ENCODE measurements at places on chromosomes 16 and 17.

DNA sequence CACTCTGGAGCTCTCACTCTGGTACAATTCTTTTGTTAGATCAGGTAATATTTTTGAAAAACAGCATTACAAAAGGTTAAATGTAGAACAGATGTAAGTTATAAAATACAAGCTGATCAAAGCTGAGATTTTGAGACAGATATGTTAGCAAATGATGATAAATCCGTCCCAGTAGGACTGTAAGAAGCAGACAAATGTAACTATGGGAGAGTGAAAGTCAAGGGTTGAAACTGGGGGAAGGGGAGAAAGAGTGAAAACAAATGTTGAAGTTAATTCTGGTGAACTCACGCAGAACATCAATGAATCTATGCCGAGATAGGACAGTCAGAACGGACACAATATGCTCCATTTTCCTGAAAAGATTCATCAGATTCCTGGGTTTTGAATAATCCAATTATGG, 298.9 kb upstream of the IRX5 start:
- no peak for DNase-seq
- H3K36me3 ChIP-seq = no peaks in the 10 kb centered on the region
- H3K27me3 ChIP-seq = no peaks in the 10 kb centered on the region
- no peak overlapping the region for H3K27ac ChIP-seq
- no peak overlapping the region for H3K4me3 ChIP-seq

DNA sequence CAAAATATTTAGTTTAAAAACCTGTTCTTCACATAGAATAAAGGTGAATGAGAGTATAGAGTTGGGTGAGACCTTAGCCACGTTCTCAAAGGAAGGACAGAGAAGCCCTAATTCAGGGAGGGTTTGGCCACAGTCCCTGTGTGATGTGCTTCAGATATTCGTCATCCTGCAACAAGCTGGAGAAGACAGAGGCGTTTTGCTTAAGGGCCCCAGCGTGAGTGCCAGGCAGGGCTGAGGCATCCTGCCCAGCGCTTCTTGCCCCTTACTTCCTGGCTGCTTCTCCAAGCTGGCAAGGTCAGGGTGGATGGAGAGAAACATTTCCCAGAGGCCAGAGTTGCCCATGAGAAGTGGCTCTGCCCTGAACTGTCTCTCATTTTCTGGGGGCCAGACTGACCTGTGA, 46.9 kb downstream of the AXIN2 start:
- no peak overlapping the region for H3K4me3 ChIP-seq
- peaks cover 19% of the 10 kb centered on the region for H3K4me1 ChIP-seq
- peak overlapping the region; percentile 81 for H3K27ac ChIP-seq
- no peaks in the 10 kb centered on the region for H3K27me3 ChIP-seq
- no peak for DNase-seq
- H3K36me3 ChIP-seq = no peaks in the 10 kb centered on the region

DNA sequence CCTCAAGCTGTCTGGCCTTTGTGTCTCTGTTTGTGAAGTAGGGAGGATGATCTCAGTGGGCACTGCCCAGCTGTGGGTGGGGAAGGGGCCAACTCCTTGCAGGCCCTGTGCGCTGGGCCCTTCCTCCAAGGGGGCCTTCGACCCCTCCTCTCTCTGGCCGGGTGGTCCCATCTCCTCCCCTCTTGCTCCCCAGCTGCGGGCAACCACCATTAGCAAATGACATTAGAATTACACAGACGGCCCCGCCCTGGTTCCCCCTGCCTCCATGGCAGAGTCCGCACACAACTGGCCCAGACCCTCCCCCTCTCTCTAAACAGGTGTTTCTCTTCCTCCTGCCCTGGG, 2.5 kb upstream of the SLC6A4 start:
- peaks cover 42% of the 10 kb centered on the region for H3K27me3 ChIP-seq
- peak overlapping the region; percentile 47 for H3K4me3 ChIP-seq
- peaks cover 36% of the 10 kb centered on the region for H3K4me1 ChIP-seq

DNA sequence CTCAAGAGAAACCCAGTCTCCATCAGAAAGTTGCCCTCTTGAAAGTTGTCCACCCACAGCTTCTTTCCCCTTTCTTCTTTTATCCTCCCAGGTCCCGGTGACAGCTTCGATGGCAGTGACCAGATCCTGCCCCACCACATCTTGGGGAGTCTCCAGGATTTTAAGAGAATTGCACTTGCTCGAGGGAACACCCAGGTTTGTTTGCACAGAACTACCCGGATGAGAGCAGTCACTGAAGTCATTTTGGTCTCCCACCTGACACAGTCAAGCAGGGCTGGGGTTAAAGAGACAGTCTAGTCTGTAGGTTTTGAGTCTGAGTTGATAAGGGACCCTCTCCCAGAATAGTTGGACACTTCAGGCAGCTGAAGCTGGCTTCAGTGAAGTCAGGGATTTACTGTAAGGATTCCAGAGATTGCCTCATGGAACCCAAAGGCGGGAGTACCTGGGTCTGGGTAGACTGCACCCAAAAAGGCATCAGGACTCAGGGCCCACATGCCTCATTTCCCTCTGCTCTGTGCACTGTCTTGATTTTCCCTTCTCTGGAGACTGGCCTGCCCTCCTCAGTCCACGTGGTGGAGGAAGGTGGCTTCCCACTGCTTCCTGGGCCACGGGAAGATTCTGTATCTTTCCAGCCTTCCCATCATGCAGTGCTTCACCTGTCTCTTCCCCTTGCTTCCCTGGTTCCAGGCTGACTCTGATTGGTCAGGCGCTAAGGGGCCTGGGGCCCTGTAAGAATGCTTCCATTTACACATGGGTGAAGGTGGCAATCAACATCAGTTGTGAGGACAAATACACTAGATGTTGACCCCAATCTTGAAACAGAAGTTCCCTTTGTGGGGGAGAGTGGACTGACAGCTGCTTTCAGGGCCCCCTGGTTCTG, 9.5 kb downstream of the MYCBPAP start:
- no peak for DNase-seq
- no peaks in the 10 kb centered on the region for H3K27me3 ChIP-seq
- H3K27ac ChIP-seq = no peak overlapping the region
- H3K4me3 ChIP-seq = no peak overlapping the region

GRCh38 chr17:73255671-73256181, 6.0 kb downstream of the CPSF4L start:
- no peak overlapping the region for H3K27ac ChIP-seq
- H3K27me3 ChIP-seq = no peaks in the 10 kb centered on the region
- peak; percentile 66 for DNase-seq

DNA sequence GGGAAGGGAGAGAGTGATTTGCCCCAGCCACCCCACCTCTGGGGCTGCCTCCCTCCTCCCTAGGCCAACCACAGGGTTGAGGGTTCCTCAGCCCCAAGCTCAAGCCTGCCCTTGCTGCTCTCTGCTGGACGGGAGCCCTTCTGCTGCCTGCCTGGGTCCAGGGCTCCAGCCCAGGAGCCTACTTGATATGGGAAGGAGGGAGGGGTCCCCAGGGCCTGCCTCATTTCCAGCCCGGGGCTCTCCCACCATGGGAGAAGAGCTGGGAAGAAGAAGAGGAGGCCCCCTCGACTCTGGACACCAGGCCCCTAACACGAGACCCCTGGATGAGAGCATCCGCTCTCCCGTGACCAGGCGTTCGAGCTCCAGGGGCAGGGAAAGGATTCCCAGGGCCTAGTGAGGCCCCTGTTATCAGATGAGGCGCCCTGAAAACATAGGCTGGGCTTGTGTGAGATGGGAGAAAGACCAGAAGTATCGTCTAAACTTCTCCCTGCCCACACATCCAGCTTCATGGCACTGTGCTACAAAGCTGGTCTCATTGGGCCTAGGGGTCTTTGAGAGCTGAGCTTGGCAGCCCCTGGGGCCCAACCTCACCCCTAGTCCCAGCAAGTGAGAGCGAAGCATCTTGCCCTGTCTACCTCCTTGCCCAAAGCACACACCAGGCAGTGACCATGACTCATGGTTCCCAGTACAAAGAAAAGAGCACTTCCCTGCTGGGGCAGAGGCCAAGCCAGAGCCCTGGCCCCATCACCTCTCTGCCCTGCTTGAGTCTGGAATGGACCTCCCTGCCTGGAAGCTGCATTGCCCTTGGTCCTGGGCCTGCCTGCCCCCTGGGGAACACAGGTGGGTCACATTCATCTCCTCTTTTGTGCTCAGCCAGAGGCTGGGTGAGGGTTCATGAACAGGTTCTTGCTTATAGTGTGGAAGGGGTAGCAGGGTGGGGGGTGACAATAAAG, 987 bp downstream of the SLC16A5 start:
- H3K4me1 ChIP-seq = peaks cover 75% of the 10 kb centered on the region
- peak overlapping the region; percentile 96 for H3K27ac ChIP-seq
- peak overlapping the region; percentile 74 for H3K4me3 ChIP-seq
- H3K27me3 ChIP-seq = no peaks in the 10 kb centered on the region

GRCh38 chr17:40491486-40491885, 9.9 kb downstream of the TNS4 start:
- no peak overlapping the region for H3K27ac ChIP-seq
- H3K36me3 ChIP-seq = no peaks in the 10 kb centered on the region
- H3K4me3 ChIP-seq = no peak overlapping the region
- peaks cover 20% of the 10 kb centered on the region for H3K4me1 ChIP-seq
- DNase-seq = no peak
- no peaks in the 10 kb centered on the region for H3K27me3 ChIP-seq

- no peak for DNase-seq
- no peak overlapping the region for H3K4me3 ChIP-seq
- H3K4me1 ChIP-seq = peaks cover 6% of the 10 kb centered on the region
- H3K36me3 ChIP-seq = peaks cover 81% of the 10 kb centered on the region
Observed at GRCh38 chr16:66534376-66534799, 15.5 kb downstream of the TK2 start.

DNA sequence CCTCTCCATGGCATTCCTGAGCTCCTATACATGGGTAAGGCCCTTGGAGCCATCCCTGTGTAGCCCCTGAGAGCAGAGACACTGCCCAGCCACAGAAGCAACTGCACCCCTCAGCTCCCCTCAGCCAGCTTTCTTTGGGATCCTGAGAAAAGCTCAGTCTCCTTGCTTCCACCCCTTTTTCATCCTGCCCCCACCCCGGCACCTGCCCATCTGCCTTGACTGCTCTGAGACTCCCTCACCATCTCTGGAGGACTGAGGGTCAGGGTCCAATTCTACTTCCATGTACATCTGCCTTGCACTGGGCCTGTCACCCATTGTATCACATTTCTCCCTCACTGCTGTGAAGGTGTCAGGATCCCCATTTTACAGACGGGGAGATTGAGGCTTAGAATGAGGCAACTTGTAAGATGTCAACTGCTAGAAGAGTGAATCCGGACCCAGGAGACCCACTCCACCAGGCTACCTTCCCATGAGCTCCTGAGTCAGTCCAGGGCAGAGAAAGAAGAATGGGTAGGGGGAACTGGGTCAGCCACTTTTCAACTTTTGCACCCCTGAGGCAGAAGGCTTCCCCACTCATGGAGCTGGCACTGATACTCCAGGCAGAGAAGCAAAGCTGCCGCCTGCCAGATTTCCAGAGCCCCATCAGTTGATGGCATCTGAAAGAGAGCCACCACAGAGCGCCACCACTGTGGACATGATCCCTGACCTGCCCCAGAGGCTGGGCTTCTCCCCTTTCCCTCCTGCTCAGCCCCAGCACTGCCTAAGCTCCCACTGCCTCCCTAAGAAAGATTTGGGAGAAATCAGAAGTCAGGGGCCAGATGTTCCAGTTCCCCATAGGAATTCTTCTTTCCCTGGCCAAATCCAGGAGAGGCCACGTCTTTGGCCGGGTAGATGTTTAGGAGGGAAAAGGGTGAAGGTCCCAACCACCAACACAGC, 135.4 kb downstream of the TMEM132E start:
- H3K27me3 ChIP-seq = peaks cover 4% of the 10 kb centered on the region
- no peak overlapping the region for H3K4me3 ChIP-seq
- no peak overlapping the region for H3K27ac ChIP-seq
- H3K36me3 ChIP-seq = no peaks in the 10 kb centered on the region
- DNase-seq = no peak

GRCh38 chr17:32155896-32156295, 13.6 kb downstream of the RHOT1 start:
- H3K4me1 ChIP-seq = peaks cover 22% of the 10 kb centered on the region
- no peak overlapping the region for H3K27ac ChIP-seq

GRCh38 chr16:85227084-85227945, 115.0 kb upstream of the CIBAR2 start:
- no peaks in the 10 kb centered on the region for H3K36me3 ChIP-seq
- H3K27me3 ChIP-seq = no peaks in the 10 kb centered on the region
- no peak overlapping the region for H3K4me3 ChIP-seq
- H3K27ac ChIP-seq = no peak overlapping the region
- DNase-seq = no peak

DNA sequence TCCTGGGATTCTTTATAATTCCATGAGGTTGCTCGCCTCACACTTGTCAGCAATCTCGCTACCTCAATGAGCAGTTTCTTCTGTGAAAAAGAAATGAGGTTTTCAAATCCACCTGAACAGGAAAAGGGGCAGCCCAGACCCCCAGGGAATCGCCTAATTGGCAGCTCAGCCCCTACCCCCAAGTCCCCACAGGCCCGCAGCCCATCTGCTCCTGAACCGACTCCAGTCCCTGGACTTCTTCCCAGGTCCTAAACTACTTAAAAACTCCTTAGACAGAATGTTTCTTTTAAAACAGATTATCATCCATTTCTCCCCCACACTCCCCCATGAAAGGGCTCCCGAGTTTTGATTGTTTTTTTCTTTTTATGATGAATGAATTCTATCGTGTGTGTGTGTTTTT, 89.8 kb downstream of the PMP22 start:
- no peak overlapping the region for H3K4me3 ChIP-seq
- H3K27ac ChIP-seq = no peak overlapping the region
- peaks cover 5% of the 10 kb centered on the region for H3K27me3 ChIP-seq
- no peaks in the 10 kb centered on the region for H3K36me3 ChIP-seq

DNA sequence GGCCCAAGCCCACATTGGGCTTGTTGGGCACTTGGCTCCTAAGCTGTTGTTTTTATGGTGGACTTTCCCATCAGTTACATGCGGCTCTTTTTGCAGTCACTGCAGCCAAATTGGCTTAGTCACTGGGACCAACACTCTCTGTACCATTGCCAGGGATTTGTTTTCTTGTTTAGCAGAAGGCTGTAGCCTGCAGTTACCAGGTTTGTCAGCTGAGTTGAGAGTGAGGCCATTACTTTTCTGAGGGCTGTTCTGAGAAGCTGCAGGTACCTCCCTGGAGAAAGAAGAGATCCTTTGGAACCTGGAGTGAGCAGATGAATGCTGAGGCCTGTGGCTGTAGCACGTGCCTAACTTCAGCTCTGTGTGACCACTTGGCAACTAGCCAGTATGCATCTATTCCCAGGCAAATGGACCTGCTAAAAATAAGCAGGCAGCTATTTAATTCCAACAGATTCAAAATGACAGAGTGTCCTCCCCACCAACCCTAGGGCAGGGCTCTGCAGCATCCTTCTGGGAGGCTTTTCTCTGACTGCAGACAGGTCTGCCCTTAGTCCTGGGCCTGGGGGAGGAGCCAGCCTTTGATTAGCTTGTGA, 12.9 kb downstream of the AKAP1 start:
- no peak for DNase-seq
- H3K27ac ChIP-seq = no peak overlapping the region
- no peak overlapping the region for H3K4me3 ChIP-seq
- no peaks in the 10 kb centered on the region for H3K27me3 ChIP-seq
- H3K36me3 ChIP-seq = no peaks in the 10 kb centered on the region

- peak; percentile 66 for DNase-seq
- H3K4me3 ChIP-seq = peak overlapping the region; percentile 70
- no peaks in the 10 kb centered on the region for H3K27me3 ChIP-seq
- H3K27ac ChIP-seq = peak overlapping the region; percentile 81
- peaks cover 38% of the 10 kb centered on the region for H3K4me1 ChIP-seq
Observed at GRCh38 chr17:76382803-76383545, 1.4 kb upstream of the SPHK1 start.

- H3K36me3 ChIP-seq = no peaks in the 10 kb centered on the region
- DNase-seq = no peak
- no peak overlapping the region for H3K4me3 ChIP-seq
- H3K27me3 ChIP-seq = no peaks in the 10 kb centered on the region
Observed at GRCh38 chr16:72934636-72935403, 113.1 kb downstream of the ZFHX3 start.
